ENCODE measurements at places on chromosomes 5 and 9.

DNA sequence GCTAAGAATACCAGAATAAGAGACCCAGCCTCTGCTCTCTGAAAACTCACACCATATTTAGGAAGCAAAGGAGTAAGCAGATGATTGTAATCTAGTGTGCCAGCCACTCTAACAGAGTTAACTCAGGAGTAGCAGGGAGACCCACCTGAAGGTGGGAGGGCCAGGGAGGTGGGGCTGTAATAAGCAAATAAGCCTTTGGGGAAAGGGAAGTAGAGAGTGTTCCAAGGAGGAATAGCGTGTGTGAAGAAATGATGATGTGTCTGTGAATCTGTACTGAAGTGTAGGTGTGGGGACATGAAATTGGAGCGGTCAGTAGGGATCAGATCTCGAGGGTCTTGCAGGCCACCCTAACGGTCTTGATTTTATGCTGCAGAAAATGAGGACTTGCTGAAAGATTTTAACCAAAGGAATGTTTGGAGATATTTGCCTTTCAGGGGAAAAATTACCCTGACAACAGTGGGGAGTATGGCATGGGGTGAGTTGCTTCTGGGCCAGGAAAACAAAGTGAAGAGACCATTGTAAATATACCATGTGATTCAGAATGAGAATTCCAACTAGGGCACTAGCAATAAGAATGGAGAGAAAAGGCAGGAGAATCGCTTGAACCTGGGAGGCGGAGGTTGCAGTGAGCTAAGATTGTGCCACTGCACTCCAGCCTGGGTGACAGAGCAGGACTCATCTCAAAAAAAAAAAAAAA is 44.1 kb upstream of the FSD1L start:
- DNase-seq, result no peak

- DNase-seq, result no peak
Measured at GRCh38 chr5:135423846-135424168, 23.3 kb downstream of the DCANP1 start.

DNA sequence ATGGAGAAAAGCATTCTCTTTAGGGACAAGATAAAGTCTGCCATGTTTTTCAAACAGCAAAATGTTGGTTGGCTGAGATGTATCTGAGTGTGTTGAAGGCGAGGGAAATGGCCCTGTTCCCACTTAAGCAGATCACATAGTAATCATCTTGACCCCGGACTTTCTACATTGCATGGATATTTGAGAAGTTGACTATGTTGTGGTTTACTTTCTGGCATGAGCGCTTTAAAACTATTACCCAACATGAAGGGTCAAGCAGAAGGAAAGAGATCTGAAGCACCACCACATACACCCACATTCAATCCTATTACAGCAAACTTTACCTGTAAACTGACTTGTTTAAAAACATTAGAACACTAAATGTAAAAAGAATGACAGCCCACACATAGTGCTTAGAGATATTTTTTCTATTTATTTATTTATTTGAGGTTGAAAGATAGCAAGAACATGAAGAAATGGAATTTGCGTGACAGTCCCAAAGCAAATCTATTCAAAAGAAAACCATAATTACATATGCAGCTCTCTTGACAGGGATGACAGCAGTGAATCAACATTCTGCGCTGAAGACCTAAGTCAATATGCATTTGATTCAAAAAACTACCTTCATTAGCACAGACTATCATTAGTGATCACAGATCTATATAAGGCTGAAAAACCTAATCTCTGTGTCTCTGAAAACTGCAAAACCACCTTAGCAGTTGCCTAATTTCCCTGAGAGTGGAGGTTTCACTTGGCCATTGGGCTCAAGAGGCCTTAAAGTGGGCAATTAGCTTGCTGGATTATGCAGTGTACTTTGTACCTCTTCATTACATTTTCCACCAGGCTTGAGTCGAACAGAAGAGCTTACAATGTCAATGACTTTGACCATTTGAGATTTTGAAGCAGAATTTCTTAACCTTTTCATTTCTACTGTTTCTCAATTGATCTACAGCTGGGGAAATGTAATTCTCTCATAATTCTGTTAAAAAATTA is 195.0 kb downstream of the PDE4D start:
- no peak for DNase-seq

- DNase-seq, result no peak
Measured at GRCh38 chr9:4277531-4277991, 22.3 kb downstream of the GLIS3 start.

DNA sequence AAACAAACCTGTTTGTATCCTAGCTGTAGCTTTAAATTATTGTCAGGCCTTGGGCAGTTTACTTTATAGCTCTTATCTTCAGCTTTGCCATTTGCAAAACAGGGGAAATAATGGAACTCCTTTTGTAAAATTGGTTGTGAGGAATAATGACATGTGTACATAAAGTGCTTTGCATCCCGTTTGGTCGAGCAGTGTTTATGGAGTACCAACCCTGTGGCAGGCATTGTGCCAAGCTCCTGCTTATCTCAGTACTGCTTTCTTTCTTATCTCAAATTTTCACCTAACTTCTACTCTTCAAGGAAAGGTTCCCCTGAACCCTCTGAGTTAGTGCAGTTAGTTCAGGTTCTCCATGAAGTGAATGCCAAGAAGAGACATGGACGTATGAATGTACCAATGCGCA is 9.4 kb upstream of the TENT2 start:
- DNase-seq, result no peak

- no peak for DNase-seq
Measured at GRCh38 chr9:24035816-24036215, 209.8 kb upstream of the ELAVL2 start.

GRCh38 chr5:38509185-38509584 is 47.3 kb downstream of the LIFR start:
- DNase-seq, result peak; percentile 23

GRCh38 chr5:94263068-94263467 is 355.3 kb downstream of the KIAA0825 start:
- no peak for DNase-seq

DNA sequence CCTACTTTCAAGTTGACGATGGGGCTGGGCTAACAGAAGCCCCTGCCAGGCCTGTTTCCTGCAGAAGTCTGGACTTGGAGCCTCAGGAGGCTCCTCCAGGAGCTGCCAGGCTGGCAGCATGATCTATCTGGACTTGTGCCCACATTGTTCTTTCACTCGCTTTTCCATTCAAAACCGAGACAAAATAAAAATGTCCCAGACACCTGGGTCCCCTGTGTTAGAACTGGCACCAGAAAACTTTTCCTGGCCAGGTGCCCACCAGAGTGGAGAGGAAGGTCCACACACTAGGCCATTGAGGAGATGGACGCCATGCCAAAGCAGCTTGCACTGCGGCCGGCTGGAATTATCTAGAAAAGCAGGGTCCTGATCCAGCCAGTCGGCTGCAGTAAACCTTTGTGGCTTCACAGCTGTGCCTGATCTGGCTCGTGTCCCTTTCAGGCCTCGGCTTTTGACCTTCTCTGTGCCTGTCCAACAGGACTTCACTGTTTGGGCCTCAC is 78.2 kb downstream of the GCNT1 start:
- DNase-seq, result no peak

- DNase-seq, result no peak
Measured at GRCh38 chr5:170541146-170541769, 37.4 kb downstream of the KCNIP1 start.

DNA sequence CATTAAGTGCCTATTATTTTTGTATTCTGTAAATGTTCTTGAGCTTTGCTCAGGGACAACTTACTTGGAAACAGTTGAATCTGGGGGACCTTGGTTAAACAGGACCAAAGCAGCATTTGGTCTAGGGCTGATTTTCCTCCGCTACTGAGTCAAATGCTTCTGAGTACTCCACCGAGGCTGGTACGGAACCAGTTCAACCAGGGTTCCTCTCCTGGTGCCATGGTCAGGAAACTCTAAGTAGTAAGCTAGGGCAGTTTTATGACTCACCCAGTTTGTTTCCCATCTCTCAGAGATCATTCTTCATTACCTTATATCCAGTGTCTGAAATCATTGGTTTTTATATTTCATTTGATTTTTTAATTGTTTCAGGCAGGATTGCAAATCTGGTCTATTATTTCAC is 111.9 kb upstream of the TNFAIP8 start:
- no peak for DNase-seq

- no peak for DNase-seq
Measured at GRCh38 chr9:127903557-127904475, 4.4 kb upstream of the ST6GALNAC6 start.

GRCh38 chr5:17928581-17928981 is 294.3 kb downstream of the TAF11L14 start:
- no peak for DNase-seq

GRCh38 chr5:172910828-172911627 is 48.2 kb upstream of the RPL26L1 start:
- DNase-seq, result no peak

GRCh38 chr5:1225081-1225480 is at the start of gene SLC6A18:
Gene SLC6A18, plus strand, starts transcription at chr5:1225381. Its CDS starts 97 bp downstream, at chr5:1225478.
- DNase-seq, result no peak

DNA sequence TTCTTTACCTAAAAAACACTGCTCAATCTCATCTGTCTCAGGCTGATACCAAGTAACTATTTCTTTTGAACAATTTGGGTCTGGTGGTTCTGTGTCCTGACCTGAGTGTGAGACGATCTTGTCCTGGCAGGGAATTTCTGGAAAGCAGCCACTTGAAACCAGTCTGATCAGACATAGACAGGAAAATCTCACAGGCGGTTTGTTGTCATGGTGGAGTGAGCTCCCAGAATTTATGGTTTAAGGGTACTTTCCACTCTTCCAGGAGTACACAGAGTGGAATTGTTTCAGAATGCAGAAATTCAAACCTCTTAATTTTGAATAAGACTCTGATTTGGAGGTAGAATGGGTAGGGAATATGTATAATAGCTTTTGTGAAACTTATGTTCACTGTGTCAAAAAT is 268.2 kb downstream of the ISL1 start:
- no peak for DNase-seq

DNA sequence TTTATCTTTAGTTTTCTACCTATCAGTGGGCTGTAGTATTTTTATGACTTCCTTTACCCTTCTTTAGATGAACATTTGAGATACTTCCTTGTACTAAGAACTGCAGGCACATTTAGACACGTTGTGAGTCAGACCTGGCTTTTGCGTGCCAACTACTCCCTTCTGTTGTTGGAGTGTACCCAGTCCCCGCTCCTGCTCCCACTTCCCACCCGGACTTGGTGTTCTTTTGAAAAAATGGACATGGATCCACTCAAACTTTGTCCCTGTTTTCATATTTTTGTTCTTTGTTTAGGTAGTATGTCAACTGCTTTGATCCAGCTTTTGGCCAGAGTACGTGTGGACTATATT is 60.7 kb downstream of the PARP8 start:
- DNase-seq, result no peak

DNA sequence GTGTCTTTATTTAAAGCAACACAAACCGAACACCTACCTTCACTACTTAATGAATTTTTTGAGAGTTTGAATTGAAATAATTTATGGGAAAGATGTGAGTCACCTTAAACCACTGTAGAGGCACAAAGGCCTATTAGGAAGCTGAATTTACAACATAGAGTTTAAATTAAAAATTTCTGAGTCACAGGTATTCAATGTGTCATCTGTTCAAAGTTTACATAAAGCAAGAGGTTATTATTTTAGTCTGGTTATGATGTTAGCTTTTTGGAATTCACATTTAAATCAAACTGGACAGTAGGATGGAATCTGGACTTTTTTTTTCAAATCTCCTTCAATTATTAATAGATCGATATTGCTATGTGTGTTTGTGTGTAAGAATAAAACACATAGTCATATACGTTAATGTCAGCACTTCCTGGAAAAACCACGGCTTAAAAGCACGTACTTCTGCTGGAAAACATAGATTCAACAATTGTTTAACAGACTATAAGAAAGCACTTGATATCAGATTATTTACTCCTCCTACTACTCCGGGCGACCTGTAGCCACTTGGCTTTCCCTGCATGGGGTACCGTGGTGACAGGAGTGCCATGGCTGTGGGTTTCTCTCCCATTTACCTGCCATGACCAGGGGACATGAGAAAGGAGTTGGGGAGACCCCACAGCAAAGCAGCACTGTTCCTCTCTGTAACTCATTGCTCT is 638.6 kb downstream of the SEMA5A start:
- no peak for DNase-seq

- no peak for DNase-seq
Measured at GRCh38 chr5:20102293-20102692, 114.3 kb upstream of the CDH18 start.

DNA sequence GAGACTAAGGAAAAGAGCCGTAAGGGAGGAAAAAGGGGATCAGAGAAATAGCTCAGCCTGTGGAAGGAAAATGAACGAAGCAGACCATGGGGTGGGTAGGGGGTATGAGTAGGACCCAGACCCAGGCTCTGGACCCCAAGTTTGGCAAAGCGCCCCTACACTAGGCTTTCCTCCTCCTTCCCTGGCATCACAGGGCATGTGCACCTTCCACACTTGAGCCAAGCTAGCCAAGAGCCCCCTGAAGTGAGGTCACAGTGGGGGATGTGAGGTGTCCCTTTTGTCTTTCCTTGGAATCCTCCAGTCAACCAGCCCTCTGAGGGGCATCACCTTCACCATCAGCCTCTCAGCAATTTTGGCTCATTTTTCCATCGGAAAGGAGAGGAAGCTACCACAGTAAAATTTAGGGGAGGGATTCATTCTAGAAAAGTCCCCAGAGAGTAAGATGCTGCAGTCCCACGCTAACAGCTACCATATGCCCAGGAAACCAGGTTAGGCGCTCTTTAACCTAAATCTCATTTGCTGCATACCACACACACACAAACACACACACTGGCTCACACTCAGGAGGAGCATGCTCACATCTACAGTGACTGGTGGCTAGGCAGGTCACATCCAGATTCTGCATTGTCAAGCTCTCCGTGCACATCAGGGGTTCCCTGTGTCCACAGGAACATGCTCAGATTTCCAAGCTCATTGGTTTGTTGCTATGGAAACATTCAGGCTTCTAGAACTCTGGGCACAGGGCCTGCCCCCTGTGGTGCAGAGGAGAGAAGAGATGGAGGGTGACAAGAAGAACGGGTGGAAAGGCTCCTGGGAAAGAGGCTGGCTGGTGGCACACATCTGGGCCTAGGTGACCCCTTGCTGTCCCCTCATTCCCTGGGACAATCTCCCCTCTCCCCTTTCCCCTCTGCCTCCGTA is 9.9 kb downstream of the REEP2 start:
- DNase-seq, result peak; percentile 87

DNA sequence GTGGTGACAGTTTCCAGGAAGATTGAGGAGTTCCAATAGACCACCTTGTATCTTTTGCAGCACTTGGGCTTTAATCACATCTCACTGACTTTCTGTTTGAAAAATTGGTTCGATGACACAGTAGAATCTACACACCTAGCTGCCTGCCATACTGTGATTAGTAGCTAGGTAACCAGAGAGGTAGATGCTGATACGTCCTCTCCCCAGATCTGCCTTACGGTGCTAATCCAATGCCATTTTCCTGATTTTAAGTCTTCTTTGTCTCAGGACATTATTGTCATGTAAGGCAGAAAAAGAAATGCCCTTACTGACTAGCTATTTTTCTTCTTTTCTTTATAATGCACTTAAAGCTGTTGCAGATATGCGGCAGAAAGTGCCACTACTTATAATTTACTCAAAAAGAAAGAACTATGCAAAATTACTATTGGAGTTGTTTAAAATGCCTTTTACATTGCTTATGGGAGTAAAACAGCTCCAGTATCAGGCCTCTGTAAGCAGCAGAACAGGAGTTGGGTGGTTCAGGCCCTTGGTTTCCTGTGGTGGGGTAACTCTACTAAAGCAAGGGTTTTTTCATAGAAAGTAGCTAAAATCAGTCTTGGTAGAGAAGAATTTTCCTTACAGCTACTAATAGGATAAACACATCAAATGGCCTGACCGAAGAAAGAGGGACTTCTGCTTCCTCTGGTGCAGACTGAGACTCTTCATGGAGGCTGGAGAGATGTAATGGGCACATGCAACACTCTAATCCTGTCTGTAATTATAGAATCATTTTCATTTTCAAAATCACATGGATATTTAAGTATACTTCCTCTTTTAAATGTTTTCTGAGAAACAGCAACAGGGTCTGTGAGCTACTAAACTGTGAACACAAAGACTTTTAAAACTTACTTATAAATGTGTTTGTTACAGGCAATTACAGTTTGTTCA is 177.2 kb downstream of the MAPKAP1 start:
- no peak for DNase-seq

All from smooth muscle cell of the brain vasculature (primary cell).